ENCODE measurements at places on chromosomes 4 and X. TPM values are rescaled to one million over a fixed set of nuclear protein-coding genes. Genes with fewer than 3 reads are reported as not detected.

Gene SAGE1
- total RNA-seq: not detected

Gene SSX2B
- not detected for total RNA-seq

Gene PHEX
- 0.21 TPM for total RNA-seq

DNA sequence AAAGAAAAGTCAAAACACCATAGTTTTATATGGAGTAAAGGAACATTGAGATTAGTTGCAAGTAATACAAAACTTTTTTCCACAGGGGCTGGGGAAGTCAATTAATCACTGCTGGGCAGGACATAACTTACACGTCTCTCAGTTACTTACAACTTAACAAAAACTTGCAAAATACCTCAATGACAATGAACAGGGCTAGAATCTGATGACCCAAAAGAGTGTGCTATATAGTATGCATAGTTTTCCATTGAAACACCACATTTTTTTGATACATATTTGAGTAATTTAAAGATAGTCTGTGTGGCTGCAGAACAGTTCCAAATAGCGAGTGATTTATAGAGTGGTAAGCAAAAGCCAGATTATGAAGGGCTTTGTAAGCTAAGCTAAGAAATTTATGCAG lies 172.3 kb upstream of the TRPC5 start:
- no peak overlapping the region for H3K4me3 ChIP-seq
- H3K27me3 ChIP-seq: no peaks in the 10 kb centered on the region
- H3K27ac ChIP-seq: no peak overlapping the region
- H3K4me1 ChIP-seq: no peaks in the 10 kb centered on the region
- no peaks in the 10 kb centered on the region for H3K36me3 ChIP-seq
- no peak for DNase-seq

- H3K4me3 ChIP-seq: no peak overlapping the region
- H3K4me1 ChIP-seq: no peaks in the 10 kb centered on the region
- no peaks in the 10 kb centered on the region for H3K36me3 ChIP-seq
- peak; percentile 1 for DNase-seq
Measured at GRCh38 chrX:77820091-77820727, 34.2 kb upstream of the ATRX start.

GRCh38 chrX:13938051-13938828 lies 91.5 kb downstream of the GEMIN8 start:
- peak overlapping the region; percentile 82 for H3K27ac ChIP-seq
- H3K27me3 ChIP-seq: no peaks in the 10 kb centered on the region

All from cardiac muscle cell (in vitro differentiated cells and primary cell).